ENCODE measurements at places on chromosomes 12 and 14.

GRCh38 chr14:65854215-65854614 is 441.7 kb downstream of the FUT8 start:
- DNase-seq, result no peak

GRCh38 chr12:19245106-19245505 is 115.6 kb downstream of the PLEKHA5 start:
- DNase-seq, result no peak

DNA sequence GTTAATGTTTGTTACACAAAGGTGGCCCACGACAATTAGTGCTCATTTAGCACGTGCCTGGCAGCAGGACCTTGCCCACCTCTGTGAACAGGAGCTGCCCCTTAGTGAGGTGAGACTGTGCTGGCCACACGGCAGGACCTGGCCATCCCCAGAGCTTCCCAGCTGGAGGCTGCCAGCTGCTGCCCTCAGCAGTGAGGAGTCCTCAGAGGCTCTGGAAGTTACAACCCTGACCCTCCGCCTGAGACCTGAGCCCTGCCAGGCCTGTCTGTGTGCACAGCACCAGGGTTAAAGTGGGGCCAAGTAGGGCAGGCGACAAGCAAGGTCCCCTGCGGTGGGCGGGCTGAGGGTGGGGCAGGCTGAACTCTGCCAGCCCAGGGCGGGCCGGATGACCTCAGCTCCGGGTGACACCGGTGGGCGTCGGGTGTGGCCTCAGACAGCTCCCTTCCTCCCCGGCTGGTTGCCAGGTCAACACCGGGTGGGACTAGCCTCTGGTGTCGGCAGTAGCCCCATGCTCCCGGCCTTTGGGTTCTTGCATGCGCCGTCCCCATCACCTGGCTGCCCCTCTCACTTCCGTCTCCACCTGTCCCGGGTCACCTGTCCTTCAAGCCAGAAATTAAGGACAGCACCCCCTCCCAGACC is 9.2 kb upstream of the LBHD2 start:
- DNase-seq, result no peak

GRCh38 chr14:50726372-50727107 is 58.4 kb upstream of the SAV1 start:
- no peak for DNase-seq

DNA sequence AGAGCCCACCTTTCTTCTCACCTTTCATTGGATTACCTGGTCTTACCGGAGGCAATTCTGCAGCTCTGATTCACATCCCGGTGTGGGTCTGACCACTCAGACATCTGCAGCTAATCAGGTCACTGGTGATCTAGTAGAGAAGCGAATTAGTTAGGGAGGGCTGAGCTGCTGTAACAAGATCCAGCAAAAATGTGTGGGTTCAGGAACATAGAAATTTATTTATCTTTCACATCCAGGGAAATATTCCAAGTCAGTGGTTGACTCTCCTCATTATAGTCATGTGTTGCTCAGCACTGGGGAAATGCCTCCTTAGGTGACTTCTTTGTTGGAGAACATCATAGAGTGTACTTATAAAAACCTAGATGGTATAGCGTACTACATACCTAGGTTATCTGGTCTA is 218.7 kb upstream of the PELI2 start:
- no peak for DNase-seq

GRCh38 chr12:42946871-42947381 is 357.4 kb upstream of the PRICKLE1 start:
- DNase-seq, result peak; percentile 57

DNA sequence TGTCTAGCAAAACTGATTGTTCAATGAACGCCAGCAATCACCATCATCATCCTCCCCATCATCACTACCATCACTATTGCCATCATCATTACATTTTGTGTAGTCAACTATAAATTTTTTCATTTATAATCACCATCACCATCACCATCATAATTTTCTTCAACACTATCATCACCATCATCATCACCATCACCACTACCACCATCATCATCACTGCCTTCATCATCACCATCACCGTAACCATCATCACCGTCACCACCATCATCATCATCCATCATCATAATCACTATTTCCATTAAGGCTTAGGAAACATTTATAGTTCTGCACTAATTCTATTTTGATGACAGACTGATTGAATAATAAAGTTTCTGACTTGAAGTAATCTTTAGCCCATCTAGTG is 434.8 kb upstream of the TMEM132C start:
- no peak for DNase-seq

All from NCI-H2081 treated with DMSO at 0.1 percent for 48 hours (cell line).